ENCODE measurements at places on chromosomes 5 and 9.

- DNase-seq: no peak
Measured at GRCh38 chr5:89300426-89300970, 417.5 kb upstream of the MEF2C start.

DNA sequence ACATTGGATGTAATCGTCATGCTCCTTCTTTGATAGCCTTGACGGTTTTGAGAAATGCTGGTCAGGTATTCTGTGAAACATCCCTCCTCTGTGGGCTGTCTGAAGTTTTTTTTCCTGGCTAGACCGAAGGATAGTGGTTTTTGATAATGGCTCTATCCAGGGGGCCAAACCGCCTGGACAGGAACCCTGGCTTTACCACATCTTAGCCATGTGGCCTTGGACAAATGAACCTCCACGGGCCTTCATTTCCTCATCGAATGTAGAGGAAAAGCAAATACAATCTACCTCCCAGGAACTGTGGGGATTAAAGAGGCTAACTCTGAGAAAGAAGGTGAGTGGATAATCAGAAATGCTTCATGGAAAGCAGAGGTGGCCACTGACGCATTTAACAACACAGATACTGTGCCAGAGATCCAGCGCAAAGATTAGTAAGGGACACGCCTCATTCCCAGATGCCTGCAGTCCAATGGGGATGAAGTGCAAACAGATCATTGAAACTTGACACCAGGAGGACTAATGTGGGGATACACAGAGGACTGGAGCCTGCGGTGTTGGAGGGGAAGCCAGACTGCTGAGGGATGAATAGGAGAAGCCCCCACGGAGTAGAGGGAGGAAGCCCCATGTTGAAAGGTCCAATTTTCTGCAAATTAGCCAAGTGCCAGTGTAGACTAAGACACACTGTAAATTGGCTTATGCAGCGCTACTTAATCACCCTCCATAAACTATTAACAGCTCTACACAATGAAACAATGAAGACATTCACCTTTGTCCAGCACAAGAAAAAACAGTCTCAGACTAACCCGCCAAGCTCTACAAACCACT is 41.6 kb downstream of the MYO10 start:
- no peak for DNase-seq

GRCh38 chr5:10567121-10567591 is 3.3 kb downstream of the ANKRD33B start:
- DNase-seq: no peak

DNA sequence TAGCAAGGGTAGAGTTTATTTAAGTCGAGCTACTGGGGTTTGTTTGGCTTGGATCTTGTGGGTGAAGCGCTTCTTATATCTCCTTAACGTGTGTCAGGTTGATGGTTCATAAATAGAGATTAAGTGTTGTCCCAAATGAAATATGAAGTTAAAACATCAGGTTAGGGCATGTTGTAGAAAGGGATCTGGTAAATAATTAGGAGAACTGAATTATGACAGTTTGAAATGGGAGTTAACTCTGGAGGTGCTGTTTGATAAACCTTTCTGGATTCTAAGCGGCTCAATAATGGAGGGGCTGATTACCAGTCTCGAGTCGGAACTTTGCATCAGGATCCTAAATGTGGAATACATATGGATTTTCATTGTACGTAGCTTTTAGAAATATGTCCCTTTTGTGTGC is 717.0 kb upstream of the WWC1 start:
- no peak for DNase-seq

- DNase-seq: no peak
Measured at GRCh38 chr9:14678776-14679175, 14.5 kb downstream of the ZDHHC21 start.

DNA sequence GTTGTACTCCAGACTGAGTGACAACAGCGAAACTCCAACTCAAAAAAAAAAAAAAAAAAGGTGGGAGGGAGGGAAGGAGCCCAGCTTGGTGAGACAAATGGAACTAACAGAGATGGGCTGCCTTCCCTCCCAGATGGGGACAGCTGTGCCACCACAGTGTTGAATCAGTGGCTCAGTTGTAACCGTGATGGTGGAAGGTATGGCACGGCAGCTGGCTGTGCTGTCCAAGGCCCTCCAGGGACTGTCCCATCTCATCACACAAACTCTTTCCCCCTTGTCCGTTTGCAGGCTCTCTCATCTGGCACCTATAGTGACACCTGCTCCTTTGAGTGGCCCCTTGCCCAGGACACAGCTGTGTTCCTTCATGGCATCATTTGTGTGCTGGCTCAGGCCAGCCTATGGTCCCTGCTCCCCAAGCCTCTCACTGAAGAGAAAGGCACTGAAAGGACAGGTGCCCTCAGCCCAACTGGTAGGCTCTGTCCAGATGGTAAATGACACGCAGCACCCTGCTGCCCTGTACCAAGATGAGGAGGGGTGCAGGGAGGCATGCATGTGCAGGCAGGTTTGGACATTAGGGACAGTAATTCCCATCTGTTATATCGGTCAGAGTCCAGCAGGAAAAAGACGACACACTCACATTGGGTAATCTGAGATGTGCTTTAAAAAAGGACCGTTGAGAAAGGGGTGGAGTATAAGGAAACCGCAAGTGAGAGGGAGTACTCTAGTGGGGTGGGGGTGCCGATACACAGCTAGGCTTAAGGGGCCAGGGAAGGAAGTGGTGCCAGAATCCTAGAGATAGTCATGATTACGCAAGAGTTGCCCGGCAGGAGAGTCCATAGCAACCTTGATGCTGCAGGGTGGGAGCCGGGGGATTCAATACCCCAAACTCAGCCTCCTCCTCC is 4.3 kb downstream of the SMIM33 start:
- DNase-seq: no peak

- DNase-seq: no peak
Measured at GRCh38 chr9:128005923-128006322, 25.1 kb upstream of the EEIG1 start.

GRCh38 chr9:36470643-36471290 is 70.7 kb upstream of the RNF38 start:
- peak; percentile 81 for DNase-seq

- no peak for DNase-seq
Measured at GRCh38 chr9:88387036-88387551, 1.1 kb upstream of the SPIN1 start.

DNA sequence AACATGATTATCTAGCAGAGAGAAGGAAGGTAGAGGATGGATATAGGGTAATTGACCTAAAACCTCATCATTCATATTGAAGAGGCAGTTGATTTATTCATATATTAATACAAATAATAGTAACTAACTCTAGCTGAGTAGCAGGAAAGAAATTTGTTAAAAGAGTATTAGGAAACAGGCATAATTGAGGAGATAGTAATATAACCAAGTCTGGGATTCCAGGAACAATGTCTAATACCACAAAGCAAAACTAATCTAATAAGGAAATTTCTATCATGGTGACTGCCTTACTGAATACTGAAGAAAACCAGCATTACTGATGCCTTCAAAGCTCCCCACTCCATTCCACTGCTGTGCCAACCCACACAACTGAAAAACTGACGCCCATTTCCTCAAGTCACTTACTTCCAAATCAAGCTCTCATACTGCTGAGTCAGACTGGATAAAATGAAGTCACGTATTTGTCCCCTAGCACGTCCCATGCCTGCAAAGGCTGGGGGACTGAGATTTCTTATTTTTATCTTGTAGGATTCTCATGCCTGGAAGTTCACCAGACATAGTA is 153.9 kb downstream of the SMC2 start:
- DNase-seq: no peak

DNA sequence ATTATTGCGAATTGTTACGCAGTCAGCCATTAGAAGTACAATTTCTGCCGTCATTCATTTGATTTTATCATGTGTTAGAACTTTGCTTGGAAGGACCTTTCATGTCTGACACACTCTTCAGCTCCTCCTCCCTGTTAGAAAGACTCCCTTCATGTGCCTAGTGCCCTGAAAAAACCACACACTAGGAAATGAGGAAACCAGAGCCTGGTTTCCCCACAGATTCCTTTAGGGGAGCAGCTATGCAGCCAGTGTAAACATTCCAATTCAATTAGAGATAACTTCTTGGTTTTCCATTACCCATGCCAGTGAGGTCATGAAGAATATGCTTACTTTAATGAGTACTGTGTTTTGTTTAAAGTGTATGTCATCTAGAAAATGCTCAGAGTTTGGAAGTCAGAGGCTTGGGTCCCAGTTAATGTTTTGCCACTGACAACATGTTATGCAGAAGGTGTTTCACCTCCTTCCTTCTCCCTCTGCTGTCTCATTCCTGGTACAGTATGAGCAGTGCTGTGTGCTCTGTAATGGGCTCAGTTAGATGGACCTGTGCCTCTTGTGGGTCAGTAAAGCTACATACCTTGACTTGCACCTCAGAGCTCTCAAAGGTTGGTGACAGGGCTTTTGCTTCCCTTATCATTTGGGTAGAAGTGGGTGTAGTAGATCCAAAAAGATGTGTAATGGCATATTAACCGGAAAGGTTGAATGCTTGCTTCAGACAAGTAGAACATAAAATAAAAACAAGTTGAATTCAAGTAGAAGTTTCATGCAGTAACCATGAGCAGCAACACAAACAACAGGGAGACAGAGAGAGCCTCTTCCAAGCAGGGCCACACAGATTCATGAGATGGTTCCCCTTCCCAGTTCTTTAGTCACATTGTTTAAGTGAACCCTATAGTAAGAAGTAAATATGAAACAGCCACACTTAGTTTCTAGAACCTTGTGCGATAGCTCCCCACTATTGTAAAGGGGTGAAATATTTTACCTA is 52.6 kb upstream of the TNFAIP8 start:
- DNase-seq: no peak

- no peak for DNase-seq
Measured at GRCh38 chr5:55982957-55983381, 11.8 kb downstream of the IL6ST start.

GRCh38 chr9:103798620-103799019 is 295.5 kb upstream of the SMC2 start:
- peak; percentile 41 for DNase-seq

- DNase-seq: no peak
Measured at GRCh38 chr5:62600560-62601252, 22.1 kb downstream of the LRRC70 start.

DNA sequence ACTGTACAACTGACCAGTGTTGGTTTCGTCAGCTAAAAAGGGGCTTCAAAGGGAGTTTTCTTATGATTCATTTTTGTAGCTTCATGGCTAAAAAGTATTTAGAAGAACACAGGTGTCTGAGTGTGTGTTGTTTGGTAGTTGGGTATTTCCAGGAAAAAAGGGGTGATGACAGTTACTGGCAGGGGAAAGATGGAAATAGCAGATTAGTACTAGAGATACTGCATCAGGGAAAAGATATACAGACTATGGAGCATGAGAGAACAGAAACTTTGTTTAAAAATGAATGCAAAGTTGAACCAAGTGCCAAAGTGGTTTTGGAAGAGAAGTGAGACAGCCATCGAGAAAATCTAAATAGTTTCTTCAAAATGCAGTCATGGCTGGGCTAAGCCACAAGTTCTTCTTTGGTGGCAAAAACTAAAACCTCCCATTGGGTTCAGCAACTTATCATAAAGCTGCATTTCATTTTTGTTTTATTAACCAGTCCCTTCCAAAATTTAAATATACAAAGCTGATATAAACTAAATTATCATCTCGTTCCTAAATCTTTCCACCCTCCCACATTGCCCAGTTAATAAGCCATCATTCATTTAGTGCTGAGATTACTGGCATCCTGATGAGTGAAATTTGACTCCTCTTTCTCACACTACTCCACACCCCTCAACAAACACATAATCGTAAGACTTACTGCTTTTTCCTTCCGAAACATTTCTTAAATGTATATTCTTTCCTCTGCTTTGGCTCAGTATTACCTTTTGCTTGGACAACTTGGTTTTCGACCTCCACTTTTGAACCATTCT is 33.5 kb downstream of the ELL2 start:
- DNase-seq: peak; percentile 30

DNA sequence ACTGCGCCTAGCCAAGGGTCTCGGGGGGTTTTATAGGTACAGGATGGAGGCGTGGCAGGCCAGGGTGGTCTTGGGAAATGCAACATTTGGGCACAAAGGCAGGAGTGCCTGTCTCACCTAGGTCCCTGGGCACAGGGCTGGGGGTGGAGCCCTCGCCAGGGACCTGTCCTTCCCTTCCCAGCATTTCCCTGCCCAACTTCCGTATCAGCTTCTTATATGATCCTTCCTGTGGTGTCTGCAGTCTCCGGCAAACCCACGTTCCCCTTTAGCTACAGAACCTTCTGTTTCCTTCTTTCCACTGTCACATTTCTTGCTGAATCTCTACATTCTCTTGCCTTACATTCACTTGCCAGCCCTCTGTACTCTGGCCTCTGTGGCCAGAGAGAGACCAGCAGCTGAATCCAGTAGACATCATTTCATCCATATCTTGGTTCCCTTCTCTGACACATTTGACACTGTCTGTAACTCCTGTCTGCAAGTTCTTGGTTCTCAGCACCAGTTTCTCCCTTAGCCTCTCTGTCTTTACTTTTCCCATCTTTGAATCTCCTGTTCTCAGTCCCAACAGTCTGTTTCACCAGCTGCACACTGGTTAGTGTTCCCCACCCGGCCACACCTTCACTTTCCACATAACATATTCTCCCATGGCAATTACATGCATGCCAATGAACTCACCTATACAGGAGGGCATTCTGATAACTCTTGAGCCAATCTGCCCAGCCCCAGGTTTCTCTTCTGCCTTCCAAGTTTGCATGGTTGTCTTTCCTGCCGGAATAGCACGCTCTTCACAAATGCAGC is 134.7 kb upstream of the ZNF608 start:
- no peak for DNase-seq

GRCh38 chr9:3879315-3879714 is 353.5 kb upstream of the RFX3 start:
- no peak for DNase-seq

GRCh38 chr5:29950416-29951145 is 1242.9 kb upstream of the CDH6 start:
- no peak for DNase-seq

- DNase-seq: no peak
Measured at GRCh38 chr5:58191443-58191842, 268.4 kb downstream of the PLK2 start.

DNA sequence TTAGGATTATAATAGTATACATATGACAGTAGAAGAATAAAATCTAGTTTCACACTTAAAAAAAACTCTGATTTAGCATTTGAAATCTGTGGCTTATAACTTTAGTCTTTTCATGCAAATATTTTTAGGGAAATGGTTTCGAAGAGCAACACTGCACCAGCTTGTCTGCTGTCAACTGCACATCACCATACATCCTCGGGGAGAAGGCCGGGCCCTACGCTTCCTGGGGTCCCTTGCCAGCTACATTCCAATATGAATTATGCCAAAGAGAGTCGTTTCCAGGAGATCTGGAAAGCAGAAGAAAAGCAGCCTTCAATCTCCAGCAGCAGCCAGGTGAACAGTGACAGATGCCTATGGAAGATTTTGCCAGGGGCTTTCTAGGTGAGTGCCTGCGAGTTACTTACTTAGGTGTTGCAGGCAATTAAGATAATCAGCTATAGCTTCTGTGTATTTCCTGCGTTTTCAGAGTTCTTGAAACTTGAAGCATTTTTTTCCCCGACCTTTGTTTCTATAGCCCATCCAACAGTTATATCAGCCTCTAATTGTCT is 166.8 kb downstream of the TRPM3 start:
- DNase-seq: no peak

All from GM10248 (cell line).